ENCODE measurements at places on chromosomes 2 and 18. TPM values are rescaled to one million over a fixed set of nuclear protein-coding genes. Genes with fewer than 3 reads are reported as not detected.

DNA sequence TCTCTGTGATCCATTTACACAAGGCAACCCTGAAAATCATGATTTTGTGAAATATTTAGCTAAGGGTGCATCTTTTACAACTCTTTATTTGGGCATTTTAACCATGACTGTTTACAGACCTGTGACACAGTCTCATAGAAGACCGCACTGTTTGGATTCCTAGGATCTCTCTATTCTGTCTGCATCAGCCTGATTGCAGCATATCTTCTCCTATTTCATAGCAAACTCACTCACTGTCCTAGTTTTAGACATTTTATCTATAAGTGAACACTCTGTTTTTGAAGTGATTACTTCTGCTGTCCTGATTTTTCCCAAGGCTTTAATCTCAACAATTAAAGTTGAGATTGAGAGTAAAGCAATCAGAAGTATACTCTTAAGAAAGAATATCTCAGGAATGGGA, 56.2 kb downstream of the CAVIN2 start:
- H3K36me3 ChIP-seq, result no peaks in the 10 kb centered on the region
- no peak overlapping the region for H3K4me3 ChIP-seq
- H3K4me1 ChIP-seq, result no peaks in the 10 kb centered on the region
- no peak for DNase-seq
- H3K27me3 ChIP-seq, result no peaks in the 10 kb centered on the region

DNA sequence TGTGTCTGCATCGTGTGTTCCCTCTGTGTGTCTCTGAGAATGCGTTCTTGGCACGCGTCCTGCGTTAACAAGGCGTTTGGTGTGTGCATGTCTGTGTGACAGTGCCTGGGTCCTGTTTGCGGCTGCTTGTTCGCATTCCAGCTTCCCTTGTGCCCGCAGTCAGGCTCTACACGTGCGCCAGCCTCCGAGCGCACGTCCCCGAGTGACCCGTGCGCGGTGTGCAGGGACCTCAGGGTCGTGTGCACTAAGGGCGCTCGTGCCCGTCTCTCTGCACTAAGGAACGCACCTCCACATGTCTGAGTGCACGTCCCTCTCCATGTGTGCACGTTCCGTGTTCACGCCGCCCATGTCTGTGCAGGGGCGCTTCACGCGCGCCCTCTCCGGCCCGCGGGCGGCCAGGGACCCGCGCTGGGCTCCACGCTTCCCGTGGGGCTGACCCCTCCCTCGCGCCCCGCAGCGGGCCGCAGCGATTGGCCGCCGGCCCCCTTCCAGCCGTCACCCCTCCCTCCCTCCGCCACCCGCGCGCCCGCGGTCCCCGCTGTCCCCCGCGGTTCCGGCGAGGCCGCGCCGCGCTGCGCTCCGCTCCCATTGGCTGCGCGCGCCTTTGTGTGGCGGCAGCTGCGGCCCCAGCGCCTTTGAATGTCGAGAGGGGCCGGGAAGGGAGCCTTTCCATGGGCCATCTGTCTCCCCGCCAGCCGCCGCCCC, 229.4 kb downstream of the HAUS1 start:
- peak overlapping the region; percentile 9 for H3K27ac ChIP-seq
- H3K4me3 ChIP-seq, result peak overlapping the region; percentile 86
- peaks cover 53% of the 10 kb centered on the region for H3K4me1 ChIP-seq
- H3K36me3 ChIP-seq, result peaks cover 2% of the 10 kb centered on the region
- H3K27me3 ChIP-seq, result peaks cover 14% of the 10 kb centered on the region
- peak; percentile 63 for DNase-seq

The SLC25A52 gene
- total RNA-seq, result not detected

DNA sequence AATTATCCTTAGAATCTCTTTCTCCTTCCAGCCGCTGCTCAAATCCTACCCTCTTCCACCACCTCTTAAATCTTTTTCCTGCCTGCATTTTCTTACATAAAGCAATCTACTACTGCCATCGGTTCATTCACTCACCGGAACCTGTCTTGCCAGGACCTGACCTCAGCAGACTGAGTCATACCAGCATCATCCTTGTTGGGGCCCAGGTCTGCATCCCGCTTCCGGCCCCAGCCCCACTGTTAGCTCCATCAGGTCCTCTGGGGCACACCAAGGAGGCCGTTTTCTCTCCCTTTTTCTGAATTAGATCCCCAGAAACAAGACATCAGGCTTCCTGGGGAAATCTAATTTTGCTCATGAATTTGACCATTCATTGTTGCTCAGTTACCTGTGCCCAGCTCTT, 42.7 kb upstream of the TGFA start:
- H3K27ac ChIP-seq, result no peak overlapping the region
- peaks cover 2% of the 10 kb centered on the region for H3K36me3 ChIP-seq
- H3K27me3 ChIP-seq, result no peaks in the 10 kb centered on the region
- no peak overlapping the region for H3K4me3 ChIP-seq

DNA sequence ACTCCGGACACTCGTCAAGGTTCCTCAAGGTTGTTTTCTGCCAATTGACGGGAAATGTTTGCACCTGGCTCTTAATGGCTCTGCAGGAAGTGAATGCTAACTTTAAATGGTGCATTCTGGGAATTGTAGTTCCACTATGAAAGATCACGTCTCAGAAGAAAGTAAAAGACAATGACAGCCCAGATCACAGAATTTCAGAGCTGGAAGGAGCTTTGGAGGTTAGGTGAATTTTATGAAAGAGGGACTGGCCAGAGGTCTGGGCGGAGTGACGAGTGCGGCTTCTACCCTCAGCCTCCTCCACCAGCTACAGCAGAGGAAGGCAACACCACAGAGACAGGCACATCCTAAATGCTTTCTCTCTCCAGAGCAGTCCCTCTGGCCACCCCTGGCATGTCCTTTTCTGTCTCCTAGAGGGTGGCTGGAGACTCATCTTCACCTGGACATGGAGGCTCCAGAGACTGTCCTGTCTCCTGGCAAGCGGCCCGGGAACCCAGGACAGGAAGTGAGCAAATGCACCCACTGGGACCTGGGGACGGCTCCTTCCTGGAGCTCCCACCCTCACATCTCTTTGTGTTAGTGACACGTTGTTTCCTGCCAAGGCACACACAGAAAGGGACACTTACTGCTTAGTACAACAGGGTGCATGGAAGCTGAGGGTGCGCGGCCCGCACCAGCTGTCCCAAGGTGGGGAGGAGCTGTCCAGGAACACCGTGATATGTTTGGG, 19.4 kb downstream of the THAP4 start:
- no peak for DNase-seq
- peaks cover 13% of the 10 kb centered on the region for H3K36me3 ChIP-seq
- peaks cover 17% of the 10 kb centered on the region for H3K4me1 ChIP-seq
- no peak overlapping the region for H3K4me3 ChIP-seq

- DNase-seq, result no peak
- no peak overlapping the region for H3K27ac ChIP-seq
- no peaks in the 10 kb centered on the region for H3K4me1 ChIP-seq
- no peaks in the 10 kb centered on the region for H3K27me3 ChIP-seq
These were observed 193.4 kb downstream of the NBAS start for GRCh38 chr2:15367715-15368114.

DNA sequence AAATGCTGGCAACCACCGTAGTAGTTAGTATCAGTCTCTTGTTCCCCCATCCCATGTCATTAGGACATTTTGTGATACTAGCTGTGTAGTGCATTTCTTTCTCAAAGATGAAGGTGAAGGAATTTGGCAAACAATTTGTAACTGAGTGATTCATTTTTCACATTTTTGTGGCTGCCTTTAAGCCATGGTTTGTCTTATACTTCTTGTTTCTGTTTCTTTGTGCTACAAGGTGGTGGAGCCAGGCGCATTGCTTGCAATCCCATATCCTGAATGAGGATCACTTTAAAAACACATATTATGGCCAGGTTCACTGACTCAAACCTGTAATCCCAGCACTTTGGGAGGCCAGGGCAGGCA, 40.6 kb downstream of the GPD2 start:
- H3K27ac ChIP-seq, result peak overlapping the region; percentile 12
- no peaks in the 10 kb centered on the region for H3K27me3 ChIP-seq
- peaks cover 10% of the 10 kb centered on the region for H3K36me3 ChIP-seq
- no peak overlapping the region for H3K4me3 ChIP-seq
- no peak for DNase-seq

DNA sequence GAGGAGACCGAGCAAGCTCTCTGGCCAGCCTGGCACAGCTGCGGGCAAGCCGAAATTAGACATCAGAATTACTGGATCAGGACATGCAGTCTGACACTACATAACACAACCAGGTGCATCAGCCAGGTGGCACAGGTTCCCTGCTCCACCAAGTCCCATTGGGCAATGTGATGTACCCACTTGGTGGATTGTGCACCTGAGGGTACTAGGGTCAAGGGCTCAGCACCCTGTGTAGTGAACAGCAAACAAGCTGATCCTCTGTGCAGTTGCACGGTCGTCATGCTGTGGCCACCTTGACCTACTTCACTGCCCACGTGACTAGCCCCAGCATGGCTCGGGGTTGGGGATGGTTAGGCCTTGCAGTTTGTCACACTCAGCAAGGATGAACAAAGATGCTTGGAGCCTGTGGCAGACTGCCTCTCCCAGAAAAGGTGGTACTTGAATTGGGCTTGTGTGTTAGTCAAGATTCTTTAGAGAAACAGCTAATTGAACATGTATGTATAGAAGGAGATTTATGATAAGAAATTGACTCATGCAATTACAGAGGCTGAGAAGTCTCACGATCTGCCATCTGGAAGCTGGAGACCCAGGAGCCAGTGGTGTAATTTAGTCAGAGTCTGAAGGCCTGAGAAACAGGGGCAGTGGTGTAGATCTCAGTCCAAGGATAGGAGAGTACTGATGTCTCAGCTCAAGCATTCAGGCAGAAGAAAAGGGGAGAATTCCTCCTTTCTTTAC, 71.4 kb upstream of the TMEM87B start:
- no peak overlapping the region for H3K4me3 ChIP-seq
- no peaks in the 10 kb centered on the region for H3K27me3 ChIP-seq
- H3K4me1 ChIP-seq, result peaks cover 54% of the 10 kb centered on the region
- no peak for DNase-seq

DNA sequence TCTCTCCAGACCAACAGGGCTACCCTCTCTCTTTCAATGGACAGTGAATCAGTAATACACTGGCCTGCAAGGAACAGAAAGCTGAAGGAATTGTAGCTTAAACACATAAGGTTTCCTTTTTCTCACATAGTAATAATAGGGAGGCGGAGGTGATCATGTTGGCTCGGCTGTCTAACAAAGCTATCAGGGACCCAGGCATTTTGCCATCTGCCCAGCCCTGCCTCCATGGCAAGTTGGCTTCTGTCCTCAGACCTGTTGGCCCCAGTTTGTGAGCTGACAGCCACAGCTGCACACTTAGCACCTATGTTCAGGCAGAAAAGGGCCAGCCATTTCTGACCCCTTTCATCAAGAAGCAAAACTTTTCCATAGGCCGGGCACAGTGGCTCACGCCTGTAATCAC, 2.0 kb upstream of the CHRNG start:
- peak overlapping the region; percentile 3 for H3K4me3 ChIP-seq
- H3K27ac ChIP-seq, result no peak overlapping the region
- no peak for DNase-seq
- H3K36me3 ChIP-seq, result peaks cover 4% of the 10 kb centered on the region
- H3K4me1 ChIP-seq, result peaks cover 20% of the 10 kb centered on the region
- peaks cover 3% of the 10 kb centered on the region for H3K27me3 ChIP-seq

DNA sequence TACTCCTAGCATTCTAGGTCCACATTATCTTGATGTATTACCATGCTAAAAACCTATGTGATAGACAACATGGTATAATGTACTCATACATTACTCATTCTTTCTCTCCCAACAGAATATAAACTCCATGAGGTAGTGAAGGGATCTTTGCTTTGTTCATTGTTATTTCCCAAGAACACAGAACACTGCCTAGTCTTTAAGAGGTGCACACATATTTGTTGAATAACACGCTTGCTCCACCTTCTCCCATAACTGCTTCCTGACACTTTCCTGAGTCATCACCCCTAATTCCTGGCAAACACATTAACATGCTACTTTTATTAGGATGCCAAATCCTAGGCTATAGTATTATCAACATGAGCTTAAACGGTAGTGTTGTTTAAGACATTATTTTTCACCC, 41.3 kb downstream of the REV1 start:
- no peaks in the 10 kb centered on the region for H3K27me3 ChIP-seq
- H3K27ac ChIP-seq, result no peak overlapping the region
- no peak overlapping the region for H3K4me3 ChIP-seq
- peaks cover 5% of the 10 kb centered on the region for H3K4me1 ChIP-seq
- no peak for DNase-seq
- H3K36me3 ChIP-seq, result peaks cover 13% of the 10 kb centered on the region

- no peak for DNase-seq
- H3K36me3 ChIP-seq, result peaks cover 6% of the 10 kb centered on the region
- H3K27me3 ChIP-seq, result no peaks in the 10 kb centered on the region
- no peak overlapping the region for H3K27ac ChIP-seq
These were observed 28.4 kb downstream of the AFF3 start for GRCh38 chr2:100113990-100114433.
